ENCODE measurements at places on chromosomes 5 and 9.

- DNase-seq, result no peak
Measured at GRCh38 chr9:116368680-116369079, 215.1 kb downstream of the PAPPA start.

DNA sequence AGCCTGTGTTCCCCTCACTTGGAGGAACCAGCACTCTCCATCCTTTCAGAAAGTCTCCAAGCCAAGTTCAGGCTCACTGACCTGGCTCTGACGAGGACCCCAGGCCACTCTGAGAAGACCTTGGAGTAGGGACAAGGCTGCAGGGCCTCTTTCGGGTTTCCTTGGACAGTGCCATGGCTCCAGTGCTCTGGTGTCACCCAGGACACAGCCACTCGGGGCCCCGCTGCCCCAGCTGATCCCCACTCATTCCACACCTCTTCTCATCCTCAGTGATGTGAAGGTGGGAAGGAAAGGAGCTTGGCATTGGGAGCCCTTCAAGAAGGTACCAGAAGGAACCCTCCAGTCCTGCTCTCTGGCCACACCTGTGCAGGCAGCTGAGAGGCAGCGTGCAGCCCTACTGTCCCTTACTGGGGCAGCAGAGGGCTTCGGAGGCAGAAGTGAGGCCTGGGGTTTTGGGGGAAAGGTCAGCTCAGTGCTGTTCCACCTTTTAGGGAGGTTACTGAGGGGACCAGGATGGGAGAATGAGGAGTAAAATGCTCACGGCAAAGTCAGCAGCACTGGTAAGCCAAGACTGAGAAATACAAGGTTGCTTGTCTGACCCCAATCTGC lies 4.7 kb upstream of the NUP214 start:
- no peak for DNase-seq

- no peak for DNase-seq
Measured at GRCh38 chr9:15843931-15844330, 291.1 kb downstream of the CCDC171 start.

DNA sequence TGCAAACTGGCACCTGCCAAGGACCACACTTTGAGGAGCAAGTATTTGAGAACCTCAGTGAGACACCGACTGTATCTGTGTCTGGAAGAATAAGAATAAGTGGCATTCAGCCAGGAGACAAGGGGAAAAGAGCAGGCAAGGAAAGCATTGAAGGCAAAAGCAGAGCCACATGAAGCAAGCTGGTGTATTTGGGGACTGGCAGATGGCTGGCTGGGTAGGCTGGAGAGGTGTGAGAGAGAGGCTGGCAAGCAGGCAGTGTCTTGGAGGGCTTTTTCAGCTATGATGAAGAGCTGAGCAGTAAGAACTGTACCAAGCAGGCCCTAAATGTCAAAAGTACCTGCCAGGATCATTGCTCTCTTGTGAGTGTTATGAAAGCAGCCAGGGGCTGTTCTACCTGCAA lies 14.1 kb upstream of the C5orf58 start:
- no peak for DNase-seq

DNA sequence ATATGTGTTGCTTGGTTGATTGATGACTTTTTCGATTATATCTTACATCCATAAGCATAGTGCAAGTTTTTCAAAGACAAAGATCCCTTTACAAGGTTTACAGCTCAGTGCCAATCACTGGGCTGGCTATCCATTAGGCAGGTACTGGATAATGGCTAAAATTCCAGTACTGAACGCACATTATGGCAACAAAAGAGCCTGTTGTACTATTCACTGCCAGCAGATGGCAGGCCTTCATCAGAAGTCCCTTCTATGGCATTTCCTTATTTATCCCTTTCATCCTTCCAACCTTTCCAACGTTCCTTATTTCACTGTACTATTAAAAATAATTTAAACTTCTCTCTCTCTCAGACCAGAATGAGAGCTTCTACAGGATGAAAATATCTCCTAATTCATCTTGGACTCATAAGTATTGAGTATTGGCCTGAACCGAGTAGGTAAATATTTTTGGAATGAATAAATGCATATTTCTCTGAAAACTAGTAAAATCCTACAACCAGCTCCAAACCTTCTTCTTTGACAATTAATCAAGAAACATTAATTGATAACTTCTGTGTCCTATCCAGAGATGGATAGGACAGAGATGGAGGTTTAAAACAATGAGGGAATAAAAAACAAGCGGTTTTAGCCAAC lies 6.7 kb upstream of the WNT8A start:
- DNase-seq, result peak; percentile 22

- DNase-seq, result no peak
Measured at GRCh38 chr9:35727676-35728040, 4.3 kb downstream of the TLN1 start.

- no peak for DNase-seq
Measured at GRCh38 chr5:125484272-125484741, 737.9 kb upstream of the ZNF608 start.

DNA sequence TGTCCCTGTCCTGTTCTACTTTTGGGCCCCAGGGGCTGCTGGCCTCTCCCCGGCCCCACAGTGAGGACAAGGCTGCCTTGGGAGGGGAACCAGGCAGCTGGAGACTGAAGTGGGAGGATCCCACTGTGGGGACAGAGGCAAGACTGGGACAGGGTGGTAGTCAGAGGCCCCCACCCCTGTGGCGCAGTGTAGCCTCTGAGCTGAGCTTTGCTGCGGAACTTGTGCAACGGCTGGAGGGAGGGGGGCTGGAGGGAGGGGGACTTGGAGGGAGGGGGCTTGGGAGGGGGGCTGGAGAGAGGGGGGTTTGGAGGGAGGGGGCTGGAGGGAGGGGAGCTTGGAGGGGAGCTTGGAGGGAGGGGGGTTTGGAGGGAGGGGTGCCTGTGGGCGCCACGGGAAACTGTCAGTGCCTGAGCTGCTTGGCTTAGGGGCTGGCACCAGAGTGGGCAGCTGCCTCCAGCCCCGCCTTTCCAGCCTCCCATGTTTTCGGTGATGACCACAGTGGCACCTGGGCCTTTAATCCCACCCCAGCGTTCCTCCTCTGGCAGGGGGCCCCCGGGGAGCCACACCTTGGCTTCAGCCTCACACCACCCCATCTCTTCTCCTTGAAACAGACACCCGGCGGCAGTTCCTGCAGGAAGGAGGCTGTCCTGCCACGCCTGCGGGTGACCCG lies 2.3 kb upstream of the FUT7 start:
- DNase-seq, result peak; percentile 78

DNA sequence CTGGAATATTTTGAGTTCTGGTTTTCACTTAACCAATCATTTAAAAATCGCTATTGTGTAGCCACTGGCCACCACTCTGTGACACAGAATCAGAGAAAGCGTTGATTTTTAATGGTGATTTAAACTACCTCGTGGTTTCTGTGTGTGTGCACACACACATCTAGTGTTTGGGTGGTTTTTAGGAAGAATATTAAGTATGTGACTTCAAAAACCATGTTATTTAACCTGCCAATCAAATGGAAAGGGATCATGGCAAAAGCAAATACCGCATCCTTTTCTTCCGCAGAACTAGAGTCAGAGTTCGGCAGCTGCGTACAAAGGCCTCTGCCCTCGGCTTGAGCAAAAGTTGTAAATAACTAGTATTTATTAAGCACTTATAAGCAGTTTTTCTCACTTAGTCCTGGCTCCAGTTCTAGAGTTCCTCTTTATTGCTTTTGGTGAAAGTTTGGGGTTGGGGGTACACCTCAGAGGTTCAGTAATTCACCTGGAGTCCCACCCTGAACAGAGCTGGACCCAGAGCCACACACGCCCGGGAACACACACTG lies 40.6 kb downstream of the HABP4 start:
- DNase-seq, result no peak

DNA sequence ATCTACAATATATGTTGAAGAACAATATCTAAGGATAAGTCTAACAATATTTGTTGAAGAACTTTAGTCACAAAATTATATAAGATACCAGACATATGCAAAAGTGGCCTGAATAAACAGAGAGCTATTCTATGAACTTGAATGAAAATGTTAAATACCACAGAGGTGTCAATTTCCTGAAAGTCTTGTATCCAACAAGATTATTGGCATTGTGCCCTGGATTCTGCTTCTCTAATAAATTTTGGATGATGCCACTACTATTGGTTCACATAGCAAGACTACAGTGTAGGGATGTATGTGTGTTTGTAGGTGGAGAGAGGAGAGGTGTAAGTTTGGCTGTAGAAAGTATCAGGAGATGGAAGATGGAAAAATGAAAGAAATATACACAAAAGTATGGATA lies 731.8 kb upstream of the RGMB start:
- no peak for DNase-seq

DNA sequence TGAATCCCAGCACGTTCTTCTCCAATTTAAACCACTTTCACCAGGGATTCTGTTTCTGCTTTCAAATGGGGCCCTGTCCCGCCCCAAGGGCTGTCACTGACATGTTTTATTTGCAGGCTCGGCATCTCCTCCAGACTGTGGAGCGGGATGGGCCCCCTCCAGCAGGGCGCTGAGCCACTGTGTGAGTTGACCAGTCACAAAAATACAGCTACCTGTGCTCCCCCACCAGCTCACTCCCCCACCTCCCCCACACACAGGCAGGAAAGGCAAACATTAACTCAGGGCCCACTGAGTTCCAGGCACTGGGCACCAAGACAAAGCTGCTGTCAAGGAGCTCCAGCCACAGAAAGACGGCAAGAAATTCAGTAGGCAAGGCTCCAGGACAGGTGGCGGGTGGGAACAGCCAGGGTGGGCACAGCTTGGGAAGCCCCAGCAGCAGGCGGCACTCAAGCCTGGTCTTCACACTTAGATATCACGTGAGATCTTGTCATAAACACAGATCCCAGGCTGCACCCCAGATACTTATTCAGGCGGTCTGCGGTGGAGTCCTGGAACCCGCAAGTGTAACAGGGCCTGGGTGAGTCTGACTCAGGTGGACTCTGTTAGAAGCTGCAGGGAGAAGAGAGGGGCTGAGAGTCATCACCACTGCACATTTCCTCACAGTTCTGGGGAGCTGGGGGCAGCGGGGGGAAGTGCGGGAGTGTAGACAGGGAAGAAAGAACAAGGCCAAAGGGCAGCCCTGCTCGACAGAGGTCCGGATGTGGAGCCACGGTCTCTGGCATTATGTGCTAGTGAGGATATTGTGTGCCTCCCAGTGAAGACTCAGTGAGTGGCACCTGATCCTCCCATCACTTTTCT lies 44.7 kb downstream of the OR2V1 start:
- DNase-seq, result no peak

DNA sequence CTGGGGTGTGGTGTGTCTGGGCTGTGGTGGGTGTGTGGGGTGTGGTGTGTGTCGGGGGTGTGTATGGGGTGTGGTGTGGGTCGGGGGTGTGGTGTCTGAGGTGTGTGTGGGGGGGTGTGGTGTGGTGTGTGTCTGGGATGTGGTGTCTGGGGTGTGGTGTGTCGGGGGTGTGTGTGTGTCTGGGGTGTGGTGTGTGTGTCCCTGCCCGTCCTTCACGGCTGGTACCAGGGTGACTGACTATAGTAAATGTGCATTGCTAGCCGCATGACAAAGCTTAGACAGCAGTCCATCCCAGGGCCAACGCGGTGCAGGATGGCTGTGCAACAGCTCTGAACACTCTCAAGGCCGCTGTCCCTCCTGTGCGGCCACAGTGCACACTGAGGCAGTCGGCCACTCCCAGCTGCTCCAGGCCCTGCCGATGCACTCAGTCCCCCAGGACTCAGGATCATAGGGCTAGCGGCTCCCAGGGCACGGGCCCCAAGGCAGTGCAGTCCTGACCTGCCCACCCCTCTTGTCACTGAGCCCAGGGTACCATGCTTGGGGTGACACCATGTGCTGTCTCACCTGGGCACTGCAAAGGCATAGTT lies 54.0 kb downstream of the SECISBP2 start:
- no peak for DNase-seq

DNA sequence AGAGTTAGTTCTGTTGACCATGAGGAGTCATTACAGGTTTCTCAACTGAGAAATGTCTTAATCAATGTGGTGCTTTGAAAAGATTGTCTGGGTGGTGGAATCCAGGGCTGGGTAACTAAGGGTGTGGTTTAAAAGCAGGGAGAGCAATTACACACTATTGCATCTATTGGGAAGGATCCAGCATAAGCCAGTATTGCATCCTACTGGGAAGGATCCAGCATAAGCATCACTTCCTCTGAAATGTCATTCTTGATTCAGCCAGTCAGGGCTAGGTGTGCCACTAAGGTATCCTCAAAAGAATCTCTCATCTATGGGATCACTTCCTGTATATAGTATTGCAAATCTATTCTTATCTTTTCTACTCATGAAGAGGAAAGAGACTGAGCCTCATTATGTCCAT lies 38.6 kb downstream of the ELOVL7 start:
- no peak for DNase-seq

- no peak for DNase-seq
Measured at GRCh38 chr5:103315455-103315854, 56.9 kb downstream of the MACIR start.

GRCh38 chr9:76573905-76574760 lies 115.2 kb downstream of the GCNT1 start:
- peak; percentile 20 for DNase-seq

GRCh38 chr5:935510-936084 lies 42.9 kb downstream of the TRIP13 start:
- no peak for DNase-seq

DNA sequence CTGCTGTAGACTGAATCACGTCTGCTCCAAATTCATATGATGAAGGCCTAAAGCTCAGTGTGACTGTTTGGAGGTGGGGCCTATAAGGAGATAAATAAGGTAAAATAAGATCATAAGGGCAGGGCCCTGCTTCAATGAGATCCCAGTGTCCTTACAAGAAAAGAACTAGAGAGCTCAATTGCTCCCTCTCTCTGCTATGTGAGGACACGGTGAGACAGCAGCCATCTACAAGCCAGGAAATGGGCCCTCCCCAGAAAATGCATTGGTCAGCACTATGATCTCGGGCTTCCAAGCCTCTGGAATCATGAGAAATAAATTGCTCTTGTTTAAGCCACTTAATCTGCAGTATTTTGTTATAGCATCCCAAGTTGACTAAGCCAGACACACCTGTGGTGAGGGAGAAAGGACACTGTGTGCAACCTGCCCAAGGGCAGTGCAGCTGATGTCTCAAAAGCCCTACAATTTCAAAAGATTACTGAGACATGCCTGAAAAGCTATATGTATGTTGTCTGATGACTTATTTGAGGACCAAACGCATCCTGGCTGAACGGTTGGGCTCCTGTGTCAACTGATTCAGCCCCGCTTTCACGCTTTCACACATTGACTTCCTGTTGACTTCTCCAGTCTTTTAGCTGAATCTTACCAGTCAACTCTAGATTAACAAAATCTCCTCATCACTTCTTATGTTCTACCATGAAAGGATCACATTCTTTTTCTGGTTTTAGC lies 13.2 kb downstream of the GZMK start:
- no peak for DNase-seq

DNA sequence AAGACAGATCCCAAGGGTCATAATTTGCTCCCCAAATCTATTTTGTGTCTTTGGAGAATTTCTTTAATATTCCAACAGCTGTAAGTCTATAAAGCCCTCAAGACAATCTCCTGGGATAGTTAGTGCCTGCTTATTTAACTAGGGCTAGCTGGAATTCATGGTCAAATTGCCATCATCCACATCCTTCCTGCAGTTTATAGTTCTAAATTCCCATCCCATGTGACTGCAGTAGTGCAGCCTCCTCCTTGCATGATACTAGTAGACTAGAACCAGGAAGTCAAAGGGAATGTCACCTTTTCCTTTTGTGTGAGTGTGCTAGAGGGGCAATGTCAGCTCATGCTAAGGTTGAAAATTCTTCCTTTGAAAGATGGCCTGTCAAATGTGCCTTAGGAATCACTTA lies 214.8 kb upstream of the PIK3R1 start:
- no peak for DNase-seq
